ENCODE measurements at places on chromosomes 7 and 10. TPM values are rescaled to one million over a fixed set of nuclear protein-coding genes. Genes with fewer than 3 reads are reported as not detected.

DNA sequence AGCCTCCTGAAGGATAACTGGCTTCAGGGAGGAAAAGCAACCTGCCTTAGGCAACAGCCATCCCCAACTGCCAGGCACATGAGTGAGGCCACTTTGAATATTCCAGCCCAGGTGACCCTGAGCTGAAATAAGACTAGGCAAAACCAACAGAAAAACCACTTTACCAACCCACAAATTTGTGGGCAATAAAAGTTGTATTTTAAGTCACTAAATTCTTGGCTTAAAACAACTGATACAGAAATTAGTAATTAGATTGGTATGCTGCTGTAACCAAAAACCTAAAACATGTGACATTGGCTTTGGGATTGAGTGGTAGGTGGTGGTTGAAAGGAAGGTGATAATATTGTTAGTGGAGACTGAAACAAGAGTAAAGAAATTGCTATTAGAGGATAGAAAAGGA lies 39.9 kb downstream of the ABCB4 start:
- H3K36me3 ChIP-seq, result no peaks in the 10 kb centered on the region
- H3K4me3 ChIP-seq, result no peak overlapping the region
- DNase-seq, result no peak
- no peak overlapping the region for H3K27ac ChIP-seq
- no peaks in the 10 kb centered on the region for H3K4me1 ChIP-seq

DNA sequence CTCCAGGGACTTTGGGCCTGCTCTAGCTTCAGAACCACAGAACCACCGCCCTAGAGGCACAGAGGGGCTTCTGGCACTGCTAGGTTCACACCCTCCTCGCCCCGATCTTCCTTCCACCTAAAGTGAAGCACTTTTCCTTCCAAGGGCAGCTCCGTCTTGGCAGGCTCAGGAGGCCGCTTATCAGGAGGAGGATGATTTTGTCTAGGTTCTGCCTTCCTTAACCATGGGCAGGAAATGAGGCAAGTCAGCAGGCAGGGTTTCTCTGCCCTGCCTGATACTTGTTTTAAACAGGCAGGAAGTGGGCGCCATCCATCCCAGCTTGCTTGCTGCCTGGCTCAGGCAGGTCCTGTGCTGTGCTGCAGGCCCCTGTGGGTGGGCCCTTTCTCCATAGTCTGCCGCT lies 8.3 kb upstream of the ATP6V0E2 start:
- no peaks in the 10 kb centered on the region for H3K27me3 ChIP-seq
- H3K27ac ChIP-seq, result no peak overlapping the region
- no peak overlapping the region for H3K4me3 ChIP-seq
- DNase-seq, result no peak

- no peak overlapping the region for H3K27ac ChIP-seq
- no peak for DNase-seq
- H3K27me3 ChIP-seq, result no peaks in the 10 kb centered on the region
- H3K4me1 ChIP-seq, result no peaks in the 10 kb centered on the region
- no peaks in the 10 kb centered on the region for H3K36me3 ChIP-seq
- no peak overlapping the region for H3K4me3 ChIP-seq
Observed at GRCh38 chr10:122311716-122312115, 40.6 kb downstream of the BTBD16 start.

GRCh38 chr7:47370461-47371042 lies 211.4 kb downstream of the TNS3 start:
- H3K36me3 ChIP-seq, result peaks cover 96% of the 10 kb centered on the region
- no peaks in the 10 kb centered on the region for H3K4me1 ChIP-seq
- no peaks in the 10 kb centered on the region for H3K27me3 ChIP-seq
- DNase-seq, result no peak
- no peak overlapping the region for H3K4me3 ChIP-seq
- no peak overlapping the region for H3K27ac ChIP-seq

- no peak for DNase-seq
- peaks cover 2% of the 10 kb centered on the region for H3K27me3 ChIP-seq
- H3K4me1 ChIP-seq, result no peaks in the 10 kb centered on the region
- no peak overlapping the region for H3K4me3 ChIP-seq
Observed at GRCh38 chr7:28364082-28364481, 48.2 kb upstream of the CREB5 start.

DNA sequence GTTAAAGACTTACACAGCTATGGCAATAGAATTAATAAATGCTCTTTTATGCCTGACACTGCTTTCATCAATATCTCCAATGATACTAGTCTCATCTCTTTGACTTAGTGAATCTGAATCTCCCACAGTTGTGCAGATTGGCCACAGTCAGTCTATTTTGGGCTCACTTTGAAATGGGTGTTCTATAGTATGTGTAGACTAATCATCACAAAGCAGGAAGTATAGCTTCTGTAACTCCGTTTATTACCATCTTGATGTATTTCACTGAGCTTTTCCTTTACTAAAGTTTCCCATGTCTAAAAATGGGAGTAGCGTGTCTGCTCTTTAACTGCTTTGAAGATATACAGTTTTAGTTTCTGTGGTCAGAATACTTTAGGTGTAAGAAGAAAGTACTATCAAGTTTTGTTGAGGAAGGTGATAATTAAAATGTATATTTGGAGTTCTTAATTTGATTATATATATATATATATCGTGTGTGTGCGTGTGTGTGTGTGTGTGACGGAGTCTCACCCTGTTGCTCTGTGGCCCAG lies 70.1 kb downstream of the ST7 start:
- no peak overlapping the region for H3K4me3 ChIP-seq
- no peaks in the 10 kb centered on the region for H3K36me3 ChIP-seq
- H3K27ac ChIP-seq, result no peak overlapping the region
- H3K4me1 ChIP-seq, result no peaks in the 10 kb centered on the region
- no peak for DNase-seq
- H3K27me3 ChIP-seq, result no peaks in the 10 kb centered on the region

DNA sequence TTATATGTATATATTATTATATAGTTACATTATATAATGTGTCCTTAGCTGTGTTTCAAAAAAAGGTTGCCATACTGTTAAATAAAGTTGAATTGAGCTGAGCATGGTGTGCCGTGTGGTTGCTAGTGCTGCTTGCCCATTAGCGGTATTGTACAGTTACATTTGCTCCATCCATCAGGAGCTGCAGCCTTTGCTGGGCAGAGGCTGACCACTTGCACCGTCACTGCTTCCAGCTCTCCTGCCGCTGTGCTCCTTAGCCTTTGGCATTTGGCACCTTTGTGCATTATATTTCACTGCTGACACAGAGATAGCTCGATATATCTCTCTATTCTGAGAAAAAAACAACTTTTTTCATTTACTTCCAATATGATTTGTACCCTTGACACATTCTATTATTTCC lies 372.2 kb downstream of the PHTF2 start:
- no peaks in the 10 kb centered on the region for H3K36me3 ChIP-seq
- no peaks in the 10 kb centered on the region for H3K27me3 ChIP-seq
- H3K4me1 ChIP-seq, result no peaks in the 10 kb centered on the region
- H3K4me3 ChIP-seq, result no peak overlapping the region

DNA sequence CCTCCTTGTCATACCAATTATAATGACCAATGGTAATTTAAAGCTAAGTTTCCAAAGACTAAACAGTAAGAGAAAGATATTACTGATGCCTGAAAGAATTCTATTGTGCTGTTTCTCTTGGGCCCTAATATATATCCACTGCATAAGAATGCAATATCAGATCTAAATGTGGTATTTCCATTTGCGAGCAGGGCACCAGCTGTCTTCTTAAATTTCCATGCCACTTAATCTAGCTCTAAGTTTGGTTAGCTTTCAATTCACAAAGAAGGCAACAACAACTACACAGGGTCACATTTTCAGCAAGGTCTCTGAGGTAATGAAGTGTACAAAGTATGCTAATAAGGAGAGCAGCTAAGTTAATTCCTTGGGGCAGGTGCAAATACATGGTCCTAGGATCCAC lies 315.7 kb downstream of the GPR37 start:
- no peak overlapping the region for H3K27ac ChIP-seq
- H3K4me3 ChIP-seq, result no peak overlapping the region
- H3K27me3 ChIP-seq, result no peaks in the 10 kb centered on the region
- no peak for DNase-seq
- no peaks in the 10 kb centered on the region for H3K36me3 ChIP-seq

- no peaks in the 10 kb centered on the region for H3K4me1 ChIP-seq
- H3K4me3 ChIP-seq, result no peak overlapping the region
- H3K27ac ChIP-seq, result no peak overlapping the region
- no peaks in the 10 kb centered on the region for H3K36me3 ChIP-seq
- DNase-seq, result no peak
Observed at GRCh38 chr10:81909453-81909852, 34.5 kb downstream of the NRG3 start.

DNA sequence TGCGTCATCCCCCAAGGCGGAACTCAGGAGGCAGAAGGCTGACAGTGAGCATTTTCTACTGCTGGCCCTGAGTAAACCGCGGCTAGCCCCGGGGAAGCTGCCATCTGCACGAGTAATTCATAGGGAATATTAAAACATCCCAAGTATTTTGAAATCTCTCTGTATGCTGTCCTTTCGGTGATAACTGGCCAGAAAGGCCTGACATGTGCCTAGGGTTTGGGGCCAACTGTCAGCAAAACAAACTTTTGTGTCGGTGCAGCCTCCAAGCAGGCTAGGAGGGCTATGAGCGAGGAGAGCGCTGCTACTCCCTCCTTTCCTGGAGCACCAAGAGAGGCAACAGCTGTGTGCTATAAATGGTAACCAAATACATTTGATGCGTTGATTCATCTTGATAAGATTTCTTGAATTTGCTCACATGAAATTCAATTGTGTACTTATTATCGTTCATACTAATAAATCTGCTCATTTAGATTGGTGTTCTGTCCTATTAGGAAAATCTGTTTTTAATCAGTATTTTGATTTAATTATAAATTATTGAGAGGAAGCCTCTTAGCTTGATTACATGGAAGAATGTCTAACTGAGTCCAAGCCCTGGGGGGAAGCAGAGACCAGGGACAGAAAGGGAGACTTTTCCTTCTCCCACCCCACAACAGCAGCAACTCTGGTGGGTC lies 124.4 kb upstream of the NPS start:
- H3K27me3 ChIP-seq, result no peaks in the 10 kb centered on the region
- H3K4me1 ChIP-seq, result no peaks in the 10 kb centered on the region
- no peaks in the 10 kb centered on the region for H3K36me3 ChIP-seq
- no peak for DNase-seq
- H3K4me3 ChIP-seq, result no peak overlapping the region

DNA sequence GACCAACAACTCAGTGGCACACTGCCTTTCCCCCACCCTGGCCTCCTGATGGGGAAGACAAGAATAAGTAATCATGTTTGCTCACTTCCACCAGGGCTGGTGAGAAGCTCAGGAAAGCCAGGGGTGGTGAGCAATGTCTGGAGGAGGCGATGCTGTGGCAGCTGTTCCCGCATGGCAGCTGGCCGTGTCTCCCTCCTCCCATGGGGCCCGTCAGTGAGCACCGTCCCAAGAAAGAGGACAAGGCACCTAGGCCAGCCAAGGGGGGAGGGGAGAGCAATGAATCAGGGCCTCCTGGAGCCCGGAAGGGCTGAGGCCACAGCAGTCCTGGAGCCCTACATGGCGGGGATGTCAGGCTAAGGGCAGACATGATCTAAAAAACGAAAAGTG lies 69.2 kb upstream of the INSIG1 start:
- no peaks in the 10 kb centered on the region for H3K36me3 ChIP-seq
- H3K27me3 ChIP-seq, result no peaks in the 10 kb centered on the region
- no peak overlapping the region for H3K27ac ChIP-seq
- no peak overlapping the region for H3K4me3 ChIP-seq
- H3K4me1 ChIP-seq, result no peaks in the 10 kb centered on the region
- no peak for DNase-seq

DNA sequence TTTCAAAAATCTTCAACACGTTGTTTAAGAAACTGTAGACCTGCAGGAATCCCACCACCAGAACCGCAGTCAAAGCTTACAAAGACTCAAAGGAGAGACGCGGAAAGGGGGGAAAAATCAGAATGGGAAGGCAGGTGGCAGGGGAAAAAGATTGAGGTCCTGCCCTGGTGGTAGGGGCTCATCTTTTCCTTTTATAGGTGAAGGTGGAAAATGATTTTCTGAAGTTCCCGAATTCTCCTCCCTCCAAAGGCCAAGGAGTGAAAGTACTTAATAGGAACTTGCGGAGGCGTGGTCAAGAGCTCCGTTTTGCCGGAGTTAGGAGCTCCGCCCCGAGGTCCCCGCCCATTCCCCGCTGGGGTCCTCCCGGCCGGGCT lies 724 bp downstream of the BBIP1 start:
- H3K4me3 ChIP-seq, result peak overlapping the region; percentile 88
- peaks cover 14% of the 10 kb centered on the region for H3K36me3 ChIP-seq
- H3K4me1 ChIP-seq, result peaks cover 26% of the 10 kb centered on the region
- no peaks in the 10 kb centered on the region for H3K27me3 ChIP-seq

GRCh38 chr7:105180002-105180401 lies 166.0 kb downstream of the KMT2E start:
- H3K4me1 ChIP-seq, result no peaks in the 10 kb centered on the region
- no peaks in the 10 kb centered on the region for H3K27me3 ChIP-seq
- no peak overlapping the region for H3K27ac ChIP-seq
- no peaks in the 10 kb centered on the region for H3K36me3 ChIP-seq
- H3K4me3 ChIP-seq, result no peak overlapping the region

GRCh38 chr10:48210966-48211365 lies 63.5 kb downstream of the FRMPD2 start:
- H3K27ac ChIP-seq, result no peak overlapping the region
- H3K36me3 ChIP-seq, result no peaks in the 10 kb centered on the region
- no peaks in the 10 kb centered on the region for H3K4me1 ChIP-seq
- H3K27me3 ChIP-seq, result no peaks in the 10 kb centered on the region
- H3K4me3 ChIP-seq, result no peak overlapping the region
- DNase-seq, result no peak

- no peak for DNase-seq
- H3K27ac ChIP-seq, result no peak overlapping the region
- peaks cover 19% of the 10 kb centered on the region for H3K36me3 ChIP-seq
- no peak overlapping the region for H3K4me3 ChIP-seq
- no peaks in the 10 kb centered on the region for H3K27me3 ChIP-seq
- H3K4me1 ChIP-seq, result peaks cover 16% of the 10 kb centered on the region
Observed at GRCh38 chr10:7199152-7199760, 211.6 kb downstream of the SFMBT2 start.

- DNase-seq, result no peak
- H3K4me1 ChIP-seq, result no peaks in the 10 kb centered on the region
- H3K36me3 ChIP-seq, result no peaks in the 10 kb centered on the region
- H3K27ac ChIP-seq, result no peak overlapping the region
- no peaks in the 10 kb centered on the region for H3K27me3 ChIP-seq
Observed at GRCh38 chr7:7895004-7895650, 73.5 kb upstream of the GLCCI1 start.

The SERPINE1 gene
- polyA plus RNA-seq, result 0.07 TPM

The CDK14 gene
- polyA plus RNA-seq, result 2.5 TPM

The HEPACAM2 gene
- polyA plus RNA-seq, result not detected

The ALDH18A1 gene
- polyA plus RNA-seq, result 2.6 TPM

The SPDYE2B gene
- polyA plus RNA-seq, result not detected

The PIP gene
- polyA plus RNA-seq, result not detected

The LANCL2 gene
- polyA plus RNA-seq, result 11.8 TPM

The MEIG1 gene
- polyA plus RNA-seq, result not detected

The SPAG6 gene
- polyA plus RNA-seq, result 0.11 TPM

All from CD14-positive monocyte (primary cell).